Stimulated activated CD8-positive, alpha-beta memory T cell treated with anti-CD3 and anti-CD28 coated beads, Interleukin-2, amount 100 ng/mL, for 48 hours (primary cell): ENCODE measurements at places on chromosomes 2 and 18.

DNA sequence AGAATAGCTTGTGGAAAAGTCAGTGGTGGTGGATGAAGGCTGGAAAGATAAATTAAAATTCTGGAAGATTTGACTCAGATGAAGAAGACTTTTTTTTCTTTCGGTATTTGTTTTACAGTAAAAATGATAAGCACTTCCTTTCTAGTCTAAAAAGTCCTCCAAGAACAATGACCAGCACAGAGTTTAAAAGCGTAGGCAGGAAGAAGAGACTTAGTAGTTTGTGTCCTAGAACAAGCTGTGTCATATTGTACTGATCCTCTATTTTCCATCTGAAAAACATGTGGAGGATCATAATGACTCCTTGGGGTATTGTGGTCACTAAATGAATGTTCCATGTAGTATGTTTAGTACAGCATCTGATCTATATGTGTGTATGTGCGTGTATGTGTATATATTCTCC, 132.4 kb upstream of the FSHR start:
- DNase-seq, result no peak

- no peak for DNase-seq
Measured at GRCh38 chr18:59140302-59140885, 710 bp downstream of the SEC11C start.

- DNase-seq, result no peak
Measured at GRCh38 chr2:73110168-73111072, 2.3 kb downstream of the RAB11FIP5 start.

GRCh38 chr2:132980304-132980703, 310.3 kb upstream of the LYPD1 start:
- DNase-seq, result no peak

DNA sequence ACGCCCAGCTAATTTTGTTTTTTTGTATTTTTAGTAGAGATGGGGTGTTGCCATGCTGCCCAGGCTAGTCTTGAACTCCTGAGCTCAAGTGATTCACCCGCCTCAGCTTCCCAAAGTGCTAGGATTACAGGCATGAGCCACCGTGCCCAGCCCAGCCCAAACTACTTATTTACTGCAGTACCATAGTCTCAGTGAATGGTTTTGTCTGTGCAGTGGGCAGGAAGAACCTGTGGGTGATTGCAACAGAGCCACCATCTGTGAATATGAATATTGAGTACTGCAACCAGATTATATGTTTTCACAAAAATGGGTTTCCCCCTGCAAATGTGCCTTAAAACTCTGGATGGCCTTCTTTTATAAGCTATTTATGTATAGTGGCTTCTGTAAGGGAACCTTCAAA, 9.1 kb downstream of the MPPE1 start:
- no peak for DNase-seq

GRCh38 chr2:112149194-112149593, 11.0 kb downstream of the FBLN7 start:
- DNase-seq, result no peak

DNA sequence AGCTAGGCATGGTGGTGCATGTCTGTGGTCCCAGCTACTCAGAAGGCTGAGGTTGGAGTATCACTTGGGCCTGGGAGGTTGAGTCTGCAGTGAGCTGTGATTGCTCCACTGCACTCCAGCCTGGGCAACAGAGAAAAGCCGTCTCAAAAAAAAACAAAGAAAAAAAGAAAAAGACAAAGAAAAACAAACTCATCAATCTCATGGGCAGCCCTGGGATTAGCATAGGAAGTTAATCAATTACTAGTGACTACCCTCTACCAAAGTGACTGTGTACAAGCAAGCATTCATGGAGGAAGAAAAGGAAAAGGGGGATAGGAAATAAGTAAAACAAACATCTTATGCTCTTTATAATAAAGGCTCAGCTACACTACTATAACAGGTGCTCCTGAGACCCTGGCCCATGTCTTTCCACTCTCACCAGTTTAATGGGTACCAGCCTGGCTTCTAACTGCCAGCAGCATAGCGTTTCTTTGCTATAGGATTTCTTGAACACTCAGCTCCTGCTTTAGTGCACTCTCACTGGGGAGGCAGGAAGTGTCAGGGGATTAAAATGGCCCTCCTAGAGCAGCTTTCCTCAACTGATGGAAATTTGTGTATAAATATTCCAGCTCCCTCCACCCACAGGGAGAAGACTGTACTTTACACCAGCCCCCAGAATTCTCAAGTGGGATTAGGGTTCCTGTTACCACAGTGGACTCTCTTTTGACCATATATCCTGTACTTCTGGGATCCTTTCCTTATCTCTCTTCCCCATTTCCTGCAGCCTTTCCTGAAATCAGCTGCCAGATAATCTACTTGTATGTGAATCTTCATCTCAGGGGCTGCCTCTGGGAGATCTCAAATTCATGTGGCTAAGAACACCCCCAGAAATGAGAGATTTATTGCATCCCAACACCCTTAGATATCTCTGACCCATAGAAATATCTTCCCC, 91.3 kb upstream of the GLS start:
- DNase-seq, result no peak

DNA sequence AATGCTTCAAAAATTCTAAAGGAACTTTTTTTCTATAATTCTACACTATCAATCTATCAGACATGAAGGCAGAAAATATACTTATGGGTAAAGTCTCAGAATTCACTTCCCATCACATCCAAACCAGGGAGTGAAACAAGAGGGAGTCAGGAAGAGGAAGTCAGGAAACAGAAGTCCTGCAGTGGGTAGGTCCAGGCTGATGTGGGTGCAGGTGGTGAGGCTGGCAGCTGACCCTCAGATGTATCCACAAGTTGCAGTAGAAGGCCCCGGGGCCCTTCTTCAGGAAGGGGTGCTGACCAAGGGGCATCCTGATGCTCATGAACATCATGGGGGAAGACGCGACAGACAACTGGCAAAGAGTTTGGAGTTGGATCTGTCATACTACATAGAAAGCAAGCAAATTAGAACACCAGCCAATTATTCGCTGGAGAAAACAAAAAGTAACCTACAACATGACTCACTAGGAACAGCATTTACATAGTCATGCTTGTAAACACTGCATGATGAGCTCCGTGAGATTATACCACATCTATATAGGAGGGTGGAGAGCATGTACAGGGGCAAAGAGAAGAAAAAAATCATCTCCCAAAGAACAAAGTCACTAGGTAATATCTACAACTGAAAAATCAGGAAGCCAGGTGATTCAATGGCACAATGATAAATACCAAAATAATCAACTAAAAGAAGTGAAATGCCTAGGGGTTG, 4.2 kb downstream of the UXS1 start:
- DNase-seq, result no peak

GRCh38 chr2:190882411-190882766, 1.8 kb downstream of the GLS start:
- no peak for DNase-seq

DNA sequence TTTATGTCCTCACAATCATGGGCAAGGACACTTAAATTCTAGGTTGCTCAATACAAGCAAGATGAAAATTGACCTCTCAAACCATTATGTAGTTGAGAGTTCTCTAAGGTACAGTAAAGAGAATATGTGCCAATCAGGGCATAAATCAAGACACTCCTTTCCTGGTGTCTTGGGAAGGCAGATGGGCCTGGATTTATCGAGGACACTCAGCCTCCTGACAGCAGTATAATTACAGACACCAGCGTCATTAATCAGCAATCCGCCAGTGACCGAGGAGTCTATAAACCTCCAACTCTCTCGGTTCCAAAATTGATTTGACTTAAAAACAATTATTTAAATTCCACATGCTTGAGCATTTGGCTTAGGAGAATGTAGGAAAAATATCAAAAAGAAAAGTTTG, 75.7 kb upstream of the DAPL1 start:
- no peak for DNase-seq

DNA sequence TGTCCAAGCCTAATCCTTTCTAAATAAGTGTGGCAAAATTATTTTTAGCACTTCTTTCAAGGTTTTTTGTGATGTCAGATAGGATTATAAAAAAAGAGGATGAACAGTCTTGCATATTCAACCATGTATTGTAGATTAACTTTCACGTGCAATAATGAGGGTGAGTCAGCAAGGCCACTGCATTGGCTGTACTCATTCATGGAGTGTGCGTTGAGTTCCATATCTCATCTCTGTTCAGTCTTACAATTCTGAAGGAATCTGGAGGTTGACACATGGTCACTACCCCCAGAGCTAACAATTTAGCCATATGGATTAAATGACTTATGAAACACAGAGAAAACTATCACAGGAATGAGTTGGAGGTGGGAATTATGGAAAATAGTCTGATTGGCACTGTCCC, 810.5 kb downstream of the SLC4A3 start:
- DNase-seq, result no peak

DNA sequence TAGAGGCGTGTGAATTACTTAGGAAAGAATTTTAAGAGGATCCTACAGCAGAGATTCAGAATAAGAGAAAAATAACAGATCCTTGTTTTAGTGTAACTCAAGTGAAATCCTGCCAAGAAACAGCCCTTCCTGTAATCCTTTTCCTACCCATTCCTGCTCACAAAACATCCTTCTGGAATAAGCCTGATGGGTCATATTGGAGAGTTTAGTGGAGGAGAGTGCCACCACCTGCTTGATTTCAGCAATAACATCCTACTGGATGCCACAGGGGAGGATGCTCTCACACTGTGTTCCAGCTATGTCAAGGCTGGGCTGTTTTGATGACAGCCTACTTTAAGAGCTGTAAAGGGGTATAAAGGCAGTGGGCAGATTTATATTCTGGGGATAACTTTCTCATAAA, 54.8 kb upstream of the CCDC178 start:
- DNase-seq, result no peak

- no peak for DNase-seq
Measured at GRCh38 chr2:156003780-156004179, 328.7 kb downstream of the NR4A2 start.

- DNase-seq, result no peak
Measured at GRCh38 chr18:58845928-58846724, 18.6 kb upstream of the ZNF532 start.

GRCh38 chr2:85324639-85325465, 2.9 kb downstream of the TGOLN2 start:
- no peak for DNase-seq

- DNase-seq, result no peak
Measured at GRCh38 chr2:39217192-39217550, 26.6 kb downstream of the CDKL4 start.

DNA sequence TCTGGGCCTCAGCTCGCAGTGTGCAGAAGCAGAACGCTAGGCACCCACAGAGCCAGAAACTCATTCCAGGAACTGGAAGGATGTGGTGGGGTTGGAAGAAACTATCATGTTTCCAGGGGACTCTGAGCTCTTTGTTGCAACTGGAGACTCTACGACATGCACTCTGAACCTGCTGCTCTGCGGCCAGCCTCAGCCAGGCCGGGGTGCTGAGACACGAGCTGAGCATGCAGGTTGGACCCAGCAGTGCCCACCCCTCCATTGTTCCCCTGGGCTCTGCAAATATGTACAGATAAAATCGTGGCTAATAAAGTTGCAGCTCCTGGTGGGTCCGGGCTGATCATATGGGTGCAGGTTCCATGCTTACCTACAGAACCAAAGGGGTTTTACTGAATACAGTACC, 37.6 kb upstream of the ARL4C start:
- no peak for DNase-seq

DNA sequence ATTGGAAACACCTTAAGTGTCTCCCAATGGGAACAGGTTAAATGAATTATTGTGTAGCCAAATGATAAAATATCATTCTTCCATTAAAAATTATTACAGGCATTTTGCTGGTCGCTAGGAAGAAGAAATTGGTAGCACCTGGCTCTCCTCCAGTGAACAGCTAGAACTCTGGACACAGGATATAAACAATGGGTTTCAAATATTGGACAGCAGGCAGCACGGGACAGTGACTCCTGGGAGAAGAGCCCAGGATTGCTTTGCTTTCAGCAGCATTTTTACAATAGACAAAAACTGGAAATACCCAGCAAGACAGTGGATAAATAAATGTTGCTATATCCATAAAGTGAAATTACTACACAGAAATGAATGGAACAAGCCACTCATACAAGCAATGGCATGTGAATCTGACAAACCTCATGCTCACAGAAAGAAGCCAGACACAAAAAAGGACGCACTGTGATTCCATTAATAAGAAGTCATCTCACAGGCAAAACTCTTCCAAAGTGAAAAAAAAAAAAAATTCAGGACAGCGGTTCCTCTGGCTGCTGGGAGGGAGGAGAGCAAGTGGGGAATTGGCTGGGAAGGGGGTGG, 50.5 kb downstream of the LAMA1 start:
- no peak for DNase-seq

DNA sequence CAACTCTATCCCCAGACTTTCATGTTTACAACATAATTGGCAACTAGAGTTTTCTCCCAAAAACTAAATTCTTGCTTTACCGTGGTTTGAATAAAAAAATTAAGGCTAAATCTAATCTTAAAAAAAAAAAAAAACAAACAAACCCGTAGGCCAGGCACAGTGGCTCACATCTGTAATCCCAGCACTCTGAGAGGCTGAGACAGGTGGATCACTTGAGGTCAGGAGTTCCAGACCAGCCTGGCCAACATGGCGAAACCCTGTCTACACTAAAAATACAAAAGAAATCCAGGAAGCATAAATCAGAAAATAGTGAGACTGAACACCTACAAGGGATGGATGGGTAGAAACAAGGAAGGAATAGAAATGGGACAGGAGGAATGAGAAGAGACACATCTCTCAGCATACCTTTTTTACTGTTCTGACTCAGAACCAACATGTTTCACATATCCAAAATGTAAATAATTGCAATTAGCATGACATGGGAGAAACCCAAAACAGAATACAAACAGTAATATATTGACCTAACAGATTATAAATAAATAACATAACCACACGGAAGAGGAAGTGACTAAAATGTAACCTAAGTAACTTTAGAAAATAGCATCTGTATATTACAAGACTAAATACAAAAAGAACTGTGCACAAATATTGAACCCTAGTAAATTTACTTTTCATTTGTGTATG, 17.5 kb downstream of the MGAT4A start:
- no peak for DNase-seq

DNA sequence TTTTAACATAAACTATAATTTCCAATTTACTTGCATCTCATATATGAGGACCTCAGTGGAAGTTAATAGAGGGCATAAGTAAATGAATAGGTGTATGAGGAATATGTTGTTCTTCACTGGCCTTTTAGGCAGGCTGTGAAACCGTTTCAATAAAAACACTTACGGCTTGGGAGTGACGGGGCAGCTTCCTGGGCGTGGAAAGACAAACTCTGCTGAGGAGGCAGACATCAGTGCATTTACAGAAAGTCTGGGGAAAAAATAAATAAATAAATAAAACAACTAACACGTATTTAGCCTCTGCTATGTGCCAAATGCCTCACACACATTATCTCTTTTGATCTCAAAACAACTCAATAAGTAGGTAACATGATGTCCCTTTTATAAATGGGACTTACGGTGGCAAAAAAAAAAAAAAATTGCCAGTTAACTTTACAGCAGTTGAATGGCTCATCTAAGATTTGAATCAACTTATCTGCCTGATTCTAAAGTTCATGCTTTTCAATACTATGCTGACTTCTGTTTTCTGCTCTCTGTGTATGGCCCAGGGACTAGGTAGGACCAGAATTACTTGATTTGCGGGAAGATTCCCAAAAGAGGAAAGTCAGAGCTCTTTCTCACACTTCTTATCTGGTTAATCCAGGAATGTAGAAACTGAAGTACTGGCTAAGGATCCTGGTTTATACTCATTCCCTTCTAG, 77.5 kb upstream of the LRATD1 start:
- DNase-seq, result no peak

- no peak for DNase-seq
Measured at GRCh38 chr2:226782092-226782713, 17.4 kb downstream of the IRS1 start.

- no peak for DNase-seq
Measured at GRCh38 chr2:153595939-153596338, 117.4 kb upstream of the RPRM start.

GRCh38 chr2:239605976-239606375, 205.2 kb upstream of the HDAC4 start:
- DNase-seq, result no peak
